ENCODE measurements at places on chromosomes 3 and 15.

- no peak for DNase-seq
These were observed 68.4 kb upstream of the FLNB start for GRCh38 chr3:57939775-57940174.

GRCh38 chr15:38128921-38129320, 123.7 kb upstream of the SPRED1 start:
- DNase-seq = no peak

- no peak for DNase-seq
These were observed 1.3 kb downstream of the CD47 start for GRCh38 chr3:108089579-108089978.

- DNase-seq = no peak
These were observed 252.5 kb downstream of the ISL2 start for GRCh38 chr15:76588811-76589747.

DNA sequence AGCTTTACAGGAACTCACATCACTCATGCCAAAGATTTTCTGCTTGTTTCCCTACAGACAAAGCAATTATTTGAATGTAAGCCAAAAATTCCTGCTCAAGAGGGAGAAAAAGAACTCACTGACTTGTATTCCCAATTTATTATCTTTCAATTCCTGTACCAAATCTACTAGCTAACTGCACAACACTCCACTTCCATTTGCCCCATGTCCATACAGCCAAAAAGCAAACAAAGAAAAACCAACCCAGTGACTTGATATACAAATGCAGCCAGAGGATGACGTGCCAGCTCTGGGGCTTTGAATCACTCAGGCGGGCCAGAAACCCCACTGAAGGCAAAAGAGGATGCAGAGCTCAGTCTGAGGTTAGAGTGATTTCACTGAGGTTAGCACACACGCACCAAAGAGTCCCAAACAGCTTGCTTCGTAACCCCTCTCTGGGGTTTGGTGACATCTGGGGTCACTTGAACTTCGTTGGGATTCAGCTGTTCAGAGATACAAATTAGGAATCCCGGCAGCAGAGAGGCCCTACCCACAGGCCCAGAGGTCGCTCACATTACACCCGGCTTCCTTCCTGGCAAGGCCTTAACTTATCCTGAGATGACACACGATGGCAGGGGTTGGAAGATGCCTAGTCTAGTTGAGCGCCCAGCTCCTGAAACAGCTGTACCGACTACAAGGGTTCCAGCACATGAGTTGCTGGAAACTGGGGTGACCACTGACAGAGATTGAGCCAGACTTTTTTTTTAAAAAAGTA, 1.6 kb downstream of the RFTN1 start:
- DNase-seq = peak; percentile 92

DNA sequence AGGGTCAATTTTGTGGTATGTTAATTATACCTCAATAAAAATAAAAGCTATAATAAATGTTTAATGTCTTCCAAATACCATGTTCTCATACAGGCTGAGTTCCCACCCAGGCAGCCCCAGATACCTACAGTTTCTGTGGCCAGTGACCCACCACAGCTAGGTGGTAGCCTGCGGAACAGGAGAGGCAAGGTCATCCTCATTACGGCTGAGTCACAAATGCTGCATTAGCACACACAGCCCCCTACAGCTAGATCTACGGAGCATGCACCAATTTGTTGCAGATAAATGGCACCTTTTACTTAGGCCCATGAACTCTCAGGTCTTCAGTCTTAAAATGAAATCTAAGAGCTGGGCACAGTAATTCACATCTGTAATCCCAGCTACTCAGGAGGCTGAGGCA, 5.1 kb downstream of the SPATA12 start:
- no peak for DNase-seq

GRCh38 chr3:138328341-138328740, 1.3 kb downstream of the NME9 start:
- peak; percentile 19 for DNase-seq

GRCh38 chr15:34654625-34655024, 71.2 kb upstream of the GOLGA8B start:
- no peak for DNase-seq

DNA sequence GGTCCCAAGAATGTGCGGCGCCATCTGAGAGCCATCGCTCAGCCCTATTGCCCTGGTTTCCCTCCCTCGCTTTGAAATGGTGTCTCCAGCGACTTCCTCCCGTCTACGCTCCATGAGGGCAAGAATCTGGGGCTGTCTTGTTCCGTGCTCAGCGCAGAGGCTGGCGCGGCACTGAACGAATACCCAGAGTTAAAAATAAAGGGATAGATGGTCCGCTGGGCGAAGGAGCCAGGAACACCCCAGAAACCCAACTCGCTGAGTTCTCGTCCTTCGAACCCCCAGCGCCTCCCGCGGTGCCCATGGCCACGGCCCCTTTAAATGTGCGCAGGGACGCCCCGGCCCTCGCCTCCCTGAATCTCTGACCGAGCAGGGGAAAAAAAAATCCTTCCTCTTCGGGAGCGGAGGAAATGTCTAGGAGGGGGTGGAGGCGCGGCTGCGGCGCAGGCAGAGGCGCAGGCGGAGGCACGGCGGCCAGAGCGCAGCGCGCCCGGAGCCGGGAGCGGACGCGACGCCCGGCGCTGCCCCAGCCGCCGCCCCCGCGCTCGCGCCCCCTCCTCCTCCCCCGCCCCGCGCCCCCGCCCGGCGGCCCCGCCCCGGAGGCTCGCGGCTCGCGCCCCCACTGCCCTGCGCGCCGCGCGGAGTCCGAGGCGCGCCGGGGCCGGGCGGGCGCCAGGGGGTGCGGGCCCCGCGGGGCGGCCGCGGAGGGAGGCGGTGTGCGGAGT, 8.5 kb upstream of the FGD5 start:
- no peak for DNase-seq

DNA sequence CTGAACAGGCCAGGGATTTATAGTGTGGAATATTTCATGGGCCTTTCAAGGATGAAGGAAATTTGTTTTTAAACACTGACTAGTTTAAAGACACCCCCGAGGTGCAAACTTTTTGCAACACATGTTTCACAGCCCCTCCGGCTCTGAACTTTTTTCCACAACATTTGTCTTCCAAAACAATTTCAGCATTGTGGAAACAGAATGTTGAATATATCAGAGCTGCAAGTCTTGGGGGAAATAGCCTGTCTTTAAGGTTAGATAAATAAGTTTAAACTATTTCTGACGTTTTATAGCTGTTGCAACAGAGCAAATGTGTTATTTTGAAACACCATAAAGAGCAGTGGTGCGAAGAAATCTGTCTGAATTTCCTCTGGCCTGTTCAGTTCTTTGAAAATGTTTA, 229.2 kb upstream of the GOLGA6L4 start:
- no peak for DNase-seq

DNA sequence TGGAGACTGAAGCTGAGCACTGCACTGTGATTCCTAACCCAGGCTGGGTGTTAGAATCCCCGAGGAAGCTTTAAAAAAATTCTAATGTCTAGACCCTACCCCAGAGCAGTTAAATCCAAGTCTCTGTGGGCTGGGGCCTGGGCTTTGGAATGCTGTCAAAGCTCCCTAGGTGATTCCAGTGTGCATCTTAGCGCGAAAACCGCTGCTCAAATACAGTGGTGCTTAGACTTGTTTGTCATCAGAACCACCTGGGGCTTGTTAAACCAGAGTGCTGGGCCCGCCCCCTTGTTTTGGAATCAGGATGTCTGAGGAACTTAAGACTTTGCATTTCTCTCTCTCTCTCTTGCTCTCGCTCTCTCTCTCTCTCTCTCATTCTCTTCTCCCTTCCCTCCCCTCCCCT, 20.7 kb downstream of the RHCG start:
- DNase-seq = no peak

GRCh38 chr3:105399611-105400010, 32.9 kb downstream of the ALCAM start:
- DNase-seq = no peak

DNA sequence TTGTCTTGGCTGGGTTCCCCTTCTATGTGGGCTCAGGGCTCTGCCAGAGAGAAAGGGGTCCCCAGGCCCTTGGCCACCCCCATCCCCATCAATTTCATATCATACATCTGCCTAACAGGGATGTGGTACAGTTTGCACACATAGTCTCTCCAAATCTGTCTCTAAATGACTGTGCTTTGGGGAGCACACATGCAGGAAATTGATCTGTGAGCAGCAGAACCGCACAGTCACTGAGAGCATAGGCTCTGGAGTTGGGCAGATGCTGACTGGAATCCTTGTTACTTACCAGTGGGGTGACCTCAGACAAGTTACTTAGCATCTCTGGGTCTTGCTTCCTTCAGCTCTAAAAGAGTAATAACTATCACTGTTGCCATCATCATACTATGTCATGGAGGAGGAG, 273.9 kb downstream of the ABHD5 start:
- peak; percentile 56 for DNase-seq

DNA sequence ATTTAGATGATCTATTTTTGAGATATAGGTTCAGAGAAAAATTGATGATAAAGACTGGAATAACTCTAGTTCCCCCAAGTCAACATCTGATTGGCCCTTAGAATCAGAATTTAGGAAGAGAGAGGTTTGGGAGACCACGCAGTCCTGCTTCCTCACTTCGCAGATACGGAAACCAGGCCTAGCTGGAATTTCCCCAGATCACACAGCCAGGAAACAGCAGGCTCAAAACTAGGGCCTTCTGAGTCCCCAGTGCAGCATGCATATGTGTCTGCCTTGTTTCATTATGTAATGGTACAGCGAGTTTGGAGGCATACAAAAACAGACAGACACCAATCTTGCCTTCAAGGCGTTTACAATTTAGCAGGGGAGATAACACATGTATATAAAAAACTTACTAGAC, 177.1 kb upstream of the ICE2 start:
- DNase-seq = no peak

DNA sequence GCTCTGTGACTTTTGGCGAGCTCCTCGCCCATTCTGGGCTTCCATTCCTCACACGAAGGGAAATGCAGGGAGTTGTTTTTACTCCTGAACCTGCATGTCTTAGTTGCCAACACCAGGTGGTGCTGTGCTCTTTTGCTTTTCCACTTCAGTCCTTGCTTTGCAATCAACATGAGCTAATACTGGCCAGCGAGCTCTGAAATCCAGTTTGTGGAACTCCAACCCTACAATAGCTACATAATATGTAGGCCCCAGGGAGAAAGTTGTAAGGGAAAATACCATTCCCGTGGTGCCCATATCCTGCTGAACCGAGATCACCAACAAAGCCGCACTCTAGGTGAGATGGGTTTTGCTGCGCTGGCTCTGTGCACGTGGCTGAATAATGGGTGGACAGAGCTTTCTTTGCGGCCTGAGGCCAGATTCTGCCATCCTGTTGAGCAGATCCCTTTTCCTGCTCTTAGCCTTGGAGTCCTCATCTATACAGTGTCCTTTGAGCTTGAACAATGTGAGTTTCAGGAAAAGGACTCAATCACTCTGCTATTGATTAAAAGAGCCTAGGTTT, 25.0 kb downstream of the LSM3 start:
- DNase-seq = peak; percentile 51

- peak; percentile 51 for DNase-seq
These were observed at the start of gene PEX5L for GRCh38 chr3:180036671-180037455. PEX5L (minus strand) TSS chr3:180036937; CDS start chr3:180036599, 338 bp downstream.

DNA sequence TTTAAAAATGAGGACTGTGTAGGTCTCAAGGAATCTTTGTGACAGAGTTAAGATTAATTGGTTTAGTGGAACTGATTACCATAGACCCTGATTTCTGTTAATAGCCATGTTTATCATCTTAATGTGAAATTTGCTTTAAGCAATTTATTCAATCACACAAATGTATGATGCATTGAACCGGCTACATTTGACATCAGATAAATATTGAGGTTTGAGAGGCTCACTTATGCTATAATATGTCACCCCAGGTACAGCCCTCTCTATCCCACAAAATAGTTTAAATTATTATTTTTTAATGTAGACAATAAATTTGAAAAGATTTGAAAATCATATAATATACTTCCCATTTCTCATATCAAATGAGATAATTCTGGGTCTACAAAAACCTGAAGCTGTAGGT, 413.3 kb downstream of the NAALADL2 start:
- DNase-seq = no peak

DNA sequence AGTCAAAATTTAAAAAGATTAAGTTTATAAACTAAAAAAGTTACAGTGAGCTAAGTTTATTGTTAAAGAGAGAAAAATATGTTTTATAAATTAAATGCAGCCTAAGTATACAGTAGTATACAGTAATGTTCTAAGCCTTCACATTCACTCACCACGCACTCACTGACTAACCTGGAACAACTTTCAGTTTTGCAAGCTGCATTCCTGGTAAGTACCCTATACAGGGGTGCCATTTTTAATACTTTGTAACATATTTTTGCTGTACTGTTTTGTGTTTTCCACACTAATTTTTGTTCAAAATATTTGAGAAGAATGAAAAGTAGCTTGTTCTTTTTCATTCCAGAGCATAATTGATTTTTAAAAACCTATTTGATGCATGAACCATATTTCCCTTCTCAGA, 524.9 kb downstream of the RBMS3 start:
- no peak for DNase-seq
